ENCODE measurements at places on chromosomes 16 and 17.

DNA sequence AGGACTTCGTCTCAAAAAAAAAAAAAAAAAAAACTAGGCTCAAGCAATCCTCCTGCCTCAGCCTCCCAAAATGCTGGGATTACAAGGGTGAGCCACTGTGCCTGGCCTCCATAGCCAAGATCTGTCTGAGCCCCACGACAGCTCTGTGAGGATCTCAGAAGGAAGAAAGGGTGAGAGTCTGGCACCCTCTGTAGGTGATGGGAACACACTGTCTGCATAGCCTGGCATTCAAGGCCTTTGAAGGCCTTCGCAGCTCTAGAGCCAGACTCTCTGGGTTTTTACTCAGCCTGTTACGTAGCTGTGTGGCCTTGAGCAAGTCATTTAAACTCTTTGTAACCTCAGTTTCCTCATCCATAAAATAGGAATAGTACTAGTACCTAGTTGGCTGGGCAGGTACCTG is 6.3 kb upstream of the XPO6 start:
- peak; percentile 79 for DNase-seq

- DNase-seq, result no peak
These were observed 28.9 kb upstream of the SEC14L1 start for GRCh38 chr17:77111934-77112296.

DNA sequence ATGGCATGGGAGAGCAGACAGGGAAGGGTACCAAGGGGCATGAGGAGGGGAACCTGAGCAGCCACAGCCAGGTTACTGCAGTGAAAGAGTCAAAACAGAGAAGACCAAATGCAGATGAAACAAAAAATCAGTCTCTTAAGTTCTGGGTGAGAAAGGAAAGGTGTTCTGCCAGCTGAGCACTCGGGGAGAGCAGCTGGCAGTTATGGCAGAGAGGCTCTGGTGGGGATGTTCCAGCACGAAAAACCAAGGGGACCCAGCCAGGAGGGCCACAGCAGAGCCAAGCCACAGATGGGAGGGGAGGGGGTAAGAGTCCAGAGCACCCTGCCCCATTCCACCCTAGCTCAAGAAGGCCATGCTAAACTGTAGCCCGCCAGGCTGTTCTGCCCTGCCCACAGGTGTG is 31.7 kb downstream of the STH start:
- no peak for DNase-seq

GRCh38 chr17:35578929-35579432 is 610 bp upstream of the PEX12 start:
- peak; percentile 10 for DNase-seq

DNA sequence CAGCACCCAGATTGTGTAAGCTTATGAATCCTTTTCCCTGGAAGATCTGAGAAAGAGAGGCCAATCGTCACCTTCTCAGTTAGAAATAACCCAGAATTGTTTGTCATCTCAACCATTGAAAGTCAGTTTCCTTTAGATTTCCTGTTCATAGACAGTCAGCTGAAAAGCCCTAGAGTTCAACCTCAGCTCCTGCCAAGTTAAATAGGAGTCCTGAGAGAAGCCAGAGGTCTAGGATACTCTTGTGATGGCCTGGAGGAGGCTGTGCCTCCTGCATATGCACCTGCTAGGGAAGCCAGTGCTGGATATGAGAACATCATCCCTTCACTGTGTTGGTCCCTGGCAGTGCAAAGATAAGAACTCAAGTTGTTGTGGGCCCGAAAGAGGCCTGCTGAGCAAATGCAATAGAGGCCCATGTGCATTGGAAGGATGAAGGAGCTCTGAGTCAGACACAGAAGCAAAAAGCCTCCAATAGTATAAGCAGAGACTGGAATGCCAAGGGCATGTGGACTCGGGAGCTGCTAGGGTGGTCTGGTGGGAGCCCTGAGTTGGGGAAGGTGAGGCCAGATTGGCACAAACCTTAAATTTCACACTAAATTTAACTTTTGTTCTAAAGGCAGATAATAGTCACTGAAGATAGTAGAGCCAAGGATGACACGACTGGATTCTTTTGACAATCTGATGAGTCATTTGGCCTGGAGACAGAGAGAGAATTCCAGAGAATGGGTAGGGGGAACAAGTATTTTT is 520.9 kb upstream of the CDH5 start:
- DNase-seq, result no peak

GRCh38 chr16:83939266-83939855 is 13.7 kb upstream of the OSGIN1 start:
- no peak for DNase-seq

- no peak for DNase-seq
These were observed 506.9 kb downstream of the RBFOX1 start for GRCh38 chr16:7839568-7839967.

DNA sequence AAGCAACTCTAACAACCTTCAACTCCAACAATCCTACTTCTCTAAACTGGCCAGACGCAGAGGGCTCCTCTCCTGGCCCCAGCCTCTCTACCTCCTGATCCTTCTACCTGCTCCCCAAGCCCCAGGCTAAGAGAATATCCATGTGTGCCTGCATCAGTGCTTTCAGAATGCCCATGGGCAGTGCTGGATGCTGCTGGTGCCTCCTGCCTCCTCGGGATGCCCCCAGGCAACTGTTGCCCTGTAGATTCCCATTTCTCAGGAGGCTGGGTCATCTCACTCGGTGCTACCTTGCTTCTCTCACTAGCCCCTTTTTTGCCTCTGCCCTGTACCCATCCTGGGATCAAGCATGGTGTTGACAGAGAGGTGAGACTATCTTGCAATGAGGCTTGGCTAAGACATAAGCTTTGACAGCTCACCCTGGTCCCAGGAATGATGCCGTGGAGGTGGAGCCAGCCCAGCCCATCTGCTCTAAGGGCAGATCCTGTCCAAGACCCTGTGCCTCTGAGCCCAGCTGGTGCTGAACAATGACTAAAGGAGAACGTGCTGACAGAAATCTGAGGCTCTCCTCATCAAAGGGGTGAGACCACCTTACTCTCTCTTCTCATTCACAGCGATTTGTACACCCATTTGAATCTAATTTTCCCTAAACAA is 19.4 kb upstream of the SUPT4H1 start:
- DNase-seq, result no peak

DNA sequence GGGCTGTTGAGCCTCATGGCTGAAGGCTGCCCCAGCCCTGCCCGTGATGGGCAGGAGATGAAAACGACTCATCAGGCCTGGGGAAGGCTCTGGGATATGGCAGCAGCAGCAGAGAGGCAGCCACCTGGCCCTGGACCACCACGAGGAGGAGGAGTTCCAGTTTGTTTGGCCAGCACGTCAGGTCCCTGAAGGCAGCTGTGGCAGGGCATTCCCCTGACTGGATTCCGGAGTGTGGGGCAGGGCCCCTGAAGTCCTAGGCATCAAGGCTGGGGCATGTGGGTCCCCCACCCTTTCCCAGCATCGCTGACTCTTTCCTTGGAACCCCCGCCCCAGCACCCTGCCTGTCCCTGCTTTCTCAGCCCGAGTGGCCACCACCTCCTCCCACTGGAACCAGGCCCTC is 197.4 kb downstream of the ZNF423 start:
- no peak for DNase-seq

- DNase-seq, result no peak
These were observed 3.8 kb downstream of the ARHGDIA start for GRCh38 chr17:81867170-81867990.

GRCh38 chr16:46807336-46807735 is 23.6 kb downstream of the C16orf87 start:
- no peak for DNase-seq

DNA sequence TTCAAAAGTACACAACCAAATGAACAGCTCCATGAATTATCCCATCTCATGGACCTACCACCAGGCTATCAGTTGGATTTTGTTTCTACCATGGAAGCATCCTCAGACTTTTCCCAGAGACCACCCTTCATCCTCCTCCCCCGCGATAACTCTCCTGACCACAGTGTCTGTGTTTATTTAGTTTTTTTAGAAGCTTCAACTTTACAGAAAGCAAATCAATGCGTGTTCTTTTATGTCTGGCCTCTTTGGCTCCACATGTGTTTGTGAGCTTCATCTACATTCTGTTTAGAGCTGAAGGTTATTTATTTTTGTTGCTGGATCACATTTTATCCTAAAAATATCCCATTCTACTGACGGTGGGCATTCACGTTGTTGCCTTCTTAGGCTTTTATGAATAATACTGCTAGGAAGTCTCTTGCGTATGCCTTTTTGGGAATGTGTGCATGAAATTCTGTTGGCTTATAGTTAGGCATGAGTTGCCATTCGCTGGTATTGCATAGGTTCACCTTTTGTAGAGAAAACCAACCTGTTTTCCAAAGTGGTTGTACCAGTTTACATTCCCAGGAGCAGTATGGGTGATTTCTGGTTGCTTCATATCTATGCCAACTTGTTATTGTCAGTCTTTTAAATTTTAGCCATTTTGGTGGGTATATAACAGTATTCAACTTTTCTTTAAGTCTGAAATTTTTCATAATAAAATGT is 83.0 kb downstream of the CMIP start:
- DNase-seq, result no peak

GRCh38 chr16:29756654-29757053 is 10.9 kb upstream of the C16orf54 start:
- DNase-seq, result peak; percentile 4

GRCh38 chr17:57663326-57664070 is 81.6 kb downstream of the CCDC182 start:
- no peak for DNase-seq

DNA sequence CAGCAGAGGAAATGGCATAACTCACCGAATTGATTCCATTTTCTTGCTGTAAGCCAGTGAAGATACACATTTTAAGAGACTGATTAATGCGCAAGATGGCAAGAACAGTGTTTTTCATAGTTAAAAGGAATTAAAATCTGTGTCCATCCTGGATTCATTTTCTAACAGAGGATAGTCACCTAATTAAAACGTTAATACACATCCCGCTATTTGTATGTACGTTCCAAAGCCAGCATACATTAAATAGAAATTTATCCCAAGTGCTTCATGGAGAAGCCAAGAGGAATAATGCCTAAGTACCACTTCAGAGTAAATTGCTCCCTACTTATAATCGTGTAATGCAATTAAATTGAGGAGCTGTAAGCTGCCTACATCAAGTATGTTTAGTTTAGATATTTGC is 49.9 kb downstream of the RBFOX1 start:
- no peak for DNase-seq

- DNase-seq, result no peak
These were observed 806 bp downstream of the IFT140 start for GRCh38 chr16:1610899-1611632.

DNA sequence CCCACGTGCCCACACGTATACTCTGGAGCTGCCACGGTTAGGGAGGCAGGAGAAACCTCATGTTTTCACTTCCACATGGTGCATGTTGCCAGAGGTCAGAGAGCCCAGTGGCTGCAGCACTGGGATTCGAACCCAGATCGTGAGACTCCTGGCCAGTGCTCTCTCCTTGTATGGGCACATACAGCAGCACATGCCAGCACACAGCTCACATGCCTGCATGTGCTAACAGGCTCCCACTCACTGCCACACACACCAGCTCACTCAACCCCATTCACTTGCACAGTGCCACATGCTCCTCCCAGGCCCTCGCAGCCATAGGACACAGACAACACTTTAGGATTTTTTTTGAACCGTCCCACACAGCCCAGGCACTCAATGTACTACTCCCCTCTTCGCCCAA is 49.5 kb upstream of the MRPS23 start:
- DNase-seq, result no peak

- DNase-seq, result no peak
These were observed 39.9 kb upstream of the BCO1 start for GRCh38 chr16:81198635-81199034.
